Heart right ventricle (tissue), 16 donors: ENCODE measurements at places on chromosomes 7 and 10.

- no peak for DNase-seq
Observed at GRCh38 chr7:13800694-13801448, 188.6 kb downstream of the ETV1 start.

DNA sequence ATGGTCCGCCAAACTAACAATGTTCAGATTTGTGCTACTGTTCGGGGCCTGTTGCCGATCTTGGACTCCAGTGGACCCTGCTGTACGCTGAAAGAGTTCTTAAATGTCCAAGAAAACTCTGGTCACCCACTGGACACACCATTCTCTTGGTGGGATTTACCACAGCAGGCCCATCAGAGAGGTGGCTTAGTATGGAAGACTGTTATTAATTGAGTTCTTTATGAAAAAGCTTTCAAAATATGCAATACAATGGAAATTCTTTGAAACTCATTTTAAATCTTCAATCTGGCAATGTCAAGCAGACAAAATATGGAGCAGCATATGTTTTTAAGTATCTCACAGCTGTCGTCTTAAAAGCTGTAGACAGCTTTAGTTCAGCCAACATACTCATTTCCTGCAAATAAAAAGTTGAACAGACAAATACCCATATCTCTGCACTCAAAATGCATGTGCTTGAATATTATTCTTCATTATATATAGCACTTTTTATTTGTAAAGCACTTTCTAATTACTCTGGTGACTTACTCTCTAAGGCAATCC is 37.4 kb upstream of the GRM8 start:
- DNase-seq = no peak

GRCh38 chr7:22549051-22549450 is 49.1 kb upstream of the STEAP1B start:
- DNase-seq = no peak

DNA sequence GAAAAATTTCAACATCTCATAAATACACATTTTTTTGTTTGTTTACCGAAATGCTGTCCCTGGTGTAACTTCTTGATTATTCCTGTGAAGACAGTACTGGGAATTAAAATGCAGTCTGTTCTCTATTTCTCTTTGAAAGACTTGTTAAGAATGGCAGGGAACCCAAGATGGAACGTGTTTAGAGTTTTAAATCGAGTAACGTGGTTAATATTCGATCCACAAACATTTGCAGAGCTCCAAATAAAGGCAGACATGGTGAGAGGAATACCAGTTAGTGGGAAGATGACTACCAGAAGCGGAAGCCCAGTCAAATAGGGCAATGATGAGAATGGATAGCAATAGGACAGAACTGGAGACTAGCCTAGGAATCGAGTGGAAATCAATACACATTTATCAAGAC is 6.7 kb downstream of the PON3 start:
- no peak for DNase-seq

- DNase-seq = no peak
Observed at GRCh38 chr7:131733604-131734003, 177.2 kb upstream of the PODXL start.

DNA sequence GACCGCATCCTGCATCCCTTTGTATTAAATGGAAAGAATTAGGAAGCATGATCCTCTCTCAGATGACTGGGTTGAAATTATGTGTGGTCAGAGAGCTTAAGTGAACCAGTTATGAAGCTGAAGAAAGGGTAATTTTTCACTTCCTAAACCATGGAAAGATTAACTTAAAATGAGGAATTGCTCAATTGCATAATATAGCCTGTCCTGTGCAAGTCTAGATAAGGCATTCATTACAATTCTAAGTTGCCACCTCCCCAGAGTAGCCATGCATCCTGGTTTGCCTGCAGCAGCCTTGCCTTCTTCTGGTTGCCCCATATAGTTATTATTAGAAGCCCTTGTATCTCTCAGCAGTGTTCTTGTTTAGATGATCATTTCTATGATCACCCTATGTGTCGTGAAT is 45.3 kb downstream of the STARD3NL start:
- no peak for DNase-seq

- DNase-seq = no peak
Observed at GRCh38 chr10:124993345-124993708, 51.4 kb downstream of the ZRANB1 start.

DNA sequence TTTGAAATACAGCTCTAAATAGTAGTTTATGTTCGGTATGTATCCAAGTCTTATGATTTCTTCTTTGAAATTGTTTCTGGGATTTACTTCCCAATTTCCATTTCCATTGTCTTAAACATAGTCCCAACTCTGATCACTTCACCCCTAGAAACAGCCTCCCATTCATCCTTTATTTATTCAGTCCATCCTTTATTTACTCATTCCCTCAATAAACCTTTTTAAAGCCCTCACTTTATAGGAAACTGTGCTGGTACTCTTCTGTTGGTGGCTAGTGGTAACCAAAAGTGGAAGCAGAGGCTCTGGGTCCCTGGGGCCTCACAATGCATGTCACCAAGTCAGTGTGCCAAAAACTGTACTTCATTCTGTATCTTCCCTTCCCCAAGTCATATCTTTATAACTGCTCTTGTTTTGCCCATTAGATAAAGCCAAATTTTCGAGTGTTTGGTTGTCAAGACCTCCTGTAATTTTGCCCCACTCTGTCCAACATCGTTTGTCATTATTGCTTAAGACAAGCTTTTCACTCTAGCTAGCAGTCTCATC is 3.9 kb upstream of the EPC1 start:
- DNase-seq = no peak

- no peak for DNase-seq
Observed at GRCh38 chr10:44307691-44308090, 77.2 kb downstream of the CXCL12 start.

GRCh38 chr10:100743626-100744135 is 1.7 kb upstream of the PAX2 start:
- DNase-seq = peak; percentile 24

GRCh38 chr7:116364469-116364868 is 135.1 kb upstream of the CAV2 start:
- DNase-seq = no peak

GRCh38 chr7:30260246-30260768 is 24.1 kb upstream of the ZNRF2 start:
- no peak for DNase-seq

DNA sequence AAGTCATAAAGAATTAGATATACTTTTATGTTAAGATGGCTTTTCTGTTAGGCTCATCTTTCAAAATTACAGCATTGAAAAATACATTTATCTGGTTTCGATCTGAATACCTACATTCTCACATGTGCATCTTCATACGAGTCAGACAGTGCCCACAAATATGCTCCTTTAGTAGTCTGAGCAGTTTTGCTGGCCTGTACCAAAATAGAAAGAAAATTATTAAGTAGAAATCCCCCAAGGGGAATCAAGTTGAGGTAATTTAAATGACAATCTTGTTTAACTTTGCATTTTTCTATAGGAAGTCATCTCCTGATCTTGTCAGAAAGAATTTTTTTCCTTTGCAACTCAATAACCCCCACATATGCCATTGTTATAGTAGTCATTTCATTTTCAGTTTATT is 287.4 kb upstream of the SEMA3D start:
- no peak for DNase-seq

DNA sequence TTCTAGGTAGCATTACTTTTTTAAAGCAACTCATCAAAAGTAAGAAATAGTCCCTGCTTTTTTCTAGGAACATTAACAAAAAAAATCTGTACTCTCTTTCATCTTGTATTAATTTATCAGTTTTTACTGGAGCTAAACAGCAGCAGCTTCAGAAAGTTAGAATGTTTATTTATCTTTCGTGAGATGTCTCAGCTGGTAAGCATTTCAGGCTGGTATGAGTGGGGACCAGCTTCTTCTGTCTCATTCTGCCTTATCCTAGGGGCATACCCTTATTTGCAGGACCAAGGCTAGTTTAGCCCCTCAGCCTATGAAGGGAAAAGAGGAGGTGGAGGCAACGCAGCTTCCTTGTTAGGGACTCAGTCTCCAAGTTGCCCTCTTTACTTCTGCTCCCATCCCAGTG is 35.1 kb downstream of the LANCL2 start:
- DNase-seq = no peak

- DNase-seq = no peak
Observed at GRCh38 chr7:43196379-43196778, 83.9 kb downstream of the HECW1 start.

DNA sequence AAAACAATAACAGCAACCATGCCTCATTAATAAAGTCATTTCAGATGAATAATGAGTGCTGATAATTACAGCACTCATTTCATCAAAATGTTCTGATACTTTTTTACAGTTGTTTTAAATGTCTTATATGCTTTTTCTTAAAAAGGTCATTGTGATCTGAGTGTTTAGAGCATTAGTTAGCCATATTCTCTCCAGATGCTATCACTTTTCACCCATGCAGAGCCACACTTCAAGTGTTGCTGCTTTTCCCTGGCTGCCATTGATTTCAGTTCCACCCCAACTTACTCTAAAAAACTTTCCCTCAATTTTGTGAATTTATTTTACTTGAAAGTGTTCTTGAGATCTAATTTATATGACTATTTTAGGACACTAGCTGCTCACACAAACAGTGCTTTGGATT is 41.8 kb downstream of the NUP205 start:
- no peak for DNase-seq
